ENCODE measurements at places on chromosomes 2 and 18.

DNA sequence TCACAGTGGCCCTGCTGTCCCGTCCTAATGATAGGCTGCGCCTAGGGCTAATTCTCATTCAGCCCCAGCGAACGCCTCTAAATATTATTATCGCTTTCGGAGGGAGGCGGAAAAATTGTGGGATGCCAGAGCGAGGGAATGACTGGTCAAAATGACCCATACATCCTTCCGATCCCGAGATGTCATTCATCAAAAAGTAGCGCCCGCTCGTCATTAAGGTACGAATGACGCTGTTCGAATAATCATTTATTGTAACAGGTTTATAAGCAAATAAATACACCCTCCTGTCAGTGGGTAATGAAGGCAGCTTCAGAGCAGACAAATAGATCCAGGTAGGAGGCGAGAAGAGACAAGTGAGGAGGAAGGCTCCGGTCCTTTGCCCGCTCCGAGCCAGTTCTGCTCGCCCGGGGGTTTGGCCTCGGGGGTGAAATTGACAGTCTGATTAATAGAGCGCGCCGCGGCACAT is at the start of gene EVX2:
Gene EVX2 (minus strand): TSS at position 167 of the 466 bp plus-strand sequence. CDS start 186 bp downstream, outside the sequence.
- DNase-seq = no peak

DNA sequence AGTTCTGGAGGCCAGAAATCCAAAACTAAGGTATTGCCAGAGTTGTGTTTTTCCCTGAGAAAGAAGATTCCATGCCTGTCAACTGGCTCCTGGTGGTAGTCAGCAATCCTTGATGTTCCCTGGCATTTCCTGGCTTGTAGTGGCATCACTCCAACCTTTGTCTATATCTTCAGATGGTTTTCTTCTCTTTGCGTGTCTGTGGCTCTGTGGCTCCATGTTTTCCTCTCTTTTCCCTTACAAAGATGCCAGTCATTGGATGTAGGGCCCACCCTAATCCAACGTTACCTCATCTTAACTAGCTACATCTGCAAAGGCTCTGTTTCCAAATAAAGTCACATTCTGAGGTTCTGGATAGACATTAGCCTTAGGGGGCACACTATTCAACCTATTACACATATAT is 41.8 kb downstream of the SLC14A1 start:
- DNase-seq = no peak

GRCh38 chr2:217930761-217931563 is 71.8 kb downstream of the TNS1 start:
- peak; percentile 50 for DNase-seq

- peak; percentile 41 for DNase-seq
Measured at GRCh38 chr2:201228912-201229290, 31.4 kb upstream of the CASP8 start.

- no peak for DNase-seq
Measured at GRCh38 chr2:236852100-236852976, 233.4 kb upstream of the COPS8 start.

DNA sequence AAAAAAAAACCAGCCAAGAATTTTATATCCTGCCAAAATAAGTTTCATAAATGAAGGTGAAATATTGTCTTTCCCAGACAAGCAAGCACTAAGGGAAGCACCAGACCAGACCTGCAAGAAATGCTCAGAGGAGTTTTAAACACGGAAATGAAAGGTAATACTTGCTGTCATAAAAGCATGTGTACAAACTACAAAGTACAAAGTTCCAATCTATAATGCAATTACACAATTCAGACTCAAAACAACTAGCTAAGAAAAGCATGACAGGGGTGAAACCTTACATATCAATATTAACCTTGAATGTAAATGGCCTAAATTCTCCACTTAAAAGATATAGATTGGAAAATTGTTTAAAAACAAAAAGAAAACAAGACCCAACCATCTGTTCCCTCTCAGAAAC is 45.0 kb upstream of the ASXL3 start:
- no peak for DNase-seq

- no peak for DNase-seq
Measured at GRCh38 chr2:126698376-126698775, 42.4 kb downstream of the GYPC start.

GRCh38 chr2:160379399-160379798 is 114.2 kb downstream of the RBMS1 start:
- no peak for DNase-seq

- peak; percentile 22 for DNase-seq
Measured at GRCh38 chr18:14978962-14979535, 231.1 kb downstream of the ANKRD30B start.

GRCh38 chr2:9554921-9555296 is 721 bp downstream of the ADAM17 start:
- peak; percentile 63 for DNase-seq

DNA sequence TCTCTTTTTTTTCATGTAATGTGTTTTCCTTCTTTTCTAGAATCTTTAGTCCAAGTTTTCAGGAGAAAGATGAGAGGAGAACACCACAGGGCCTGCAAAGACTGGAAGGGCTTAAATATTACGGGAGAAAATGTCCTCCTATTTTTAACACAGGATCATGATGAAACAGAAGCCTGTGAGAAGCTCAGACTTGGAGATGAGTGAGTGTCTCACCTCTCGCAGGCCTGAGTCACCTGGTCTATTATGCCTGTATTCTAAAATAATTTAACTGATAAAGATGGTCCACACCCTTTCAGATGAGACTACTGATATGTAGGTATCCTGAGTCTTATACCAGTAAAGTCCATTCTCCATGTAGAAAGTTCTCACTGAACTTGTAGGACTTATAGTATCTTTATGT is 143.2 kb downstream of the EPHA4 start:
- DNase-seq = no peak

DNA sequence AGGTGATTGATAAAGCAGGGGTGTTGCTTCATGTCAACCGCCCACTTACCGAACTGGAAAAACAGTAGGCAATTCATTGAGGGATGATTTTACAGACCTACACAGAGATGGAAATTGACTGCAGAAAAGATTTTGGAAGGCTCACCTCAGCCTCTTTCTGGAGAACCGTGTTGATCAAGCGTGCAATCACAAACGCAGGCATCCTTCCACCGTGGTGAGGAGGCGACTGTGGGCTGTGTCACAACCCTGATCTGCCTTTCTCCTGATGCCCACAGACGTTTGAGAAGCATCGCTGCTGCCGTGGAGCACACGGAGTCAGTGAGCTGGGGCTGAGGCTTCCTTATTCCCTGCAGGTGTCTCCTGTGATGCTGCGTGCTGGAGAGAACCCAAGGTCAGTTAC is 132.0 kb downstream of the TMEM18 start:
- DNase-seq = no peak

- no peak for DNase-seq
Measured at GRCh38 chr2:239008677-239009588, 161.0 kb downstream of the TWIST2 start.

- DNase-seq = no peak
Measured at GRCh38 chr2:172196768-172197431, 94.2 kb upstream of the DLX2 start.

- no peak for DNase-seq
Measured at GRCh38 chr2:220279372-220279771, 651.9 kb downstream of the SLC4A3 start.

GRCh38 chr2:226892729-226893128 is 56.9 kb downstream of the RHBDD1 start:
- DNase-seq = no peak

- no peak for DNase-seq
Measured at GRCh38 chr2:113111823-113112287, 15.5 kb upstream of the IL1RN start.

- peak; percentile 52 for DNase-seq
Measured at GRCh38 chr2:69026026-69026425, 13.0 kb downstream of the ANTXR1 start.

DNA sequence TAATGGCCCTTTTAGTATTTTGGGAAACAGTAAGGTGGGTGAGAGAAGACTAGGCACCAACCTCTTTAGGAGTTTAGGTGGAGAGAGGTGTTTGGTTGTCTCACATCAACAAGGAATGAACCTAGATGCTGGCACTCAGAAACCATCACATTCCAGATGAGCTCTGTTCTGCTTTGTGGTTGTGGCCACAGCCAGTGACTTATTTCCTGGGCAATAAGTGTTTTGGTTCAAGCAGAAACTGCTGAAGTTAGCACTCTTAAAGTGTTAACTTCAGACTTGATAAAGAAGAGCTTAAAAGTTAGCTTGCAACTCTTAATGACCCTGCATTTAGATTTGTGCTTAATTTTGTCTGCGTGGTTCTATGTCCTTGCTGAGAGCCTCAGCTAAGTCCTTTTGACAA is 929.2 kb downstream of the SLC4A3 start:
- no peak for DNase-seq

DNA sequence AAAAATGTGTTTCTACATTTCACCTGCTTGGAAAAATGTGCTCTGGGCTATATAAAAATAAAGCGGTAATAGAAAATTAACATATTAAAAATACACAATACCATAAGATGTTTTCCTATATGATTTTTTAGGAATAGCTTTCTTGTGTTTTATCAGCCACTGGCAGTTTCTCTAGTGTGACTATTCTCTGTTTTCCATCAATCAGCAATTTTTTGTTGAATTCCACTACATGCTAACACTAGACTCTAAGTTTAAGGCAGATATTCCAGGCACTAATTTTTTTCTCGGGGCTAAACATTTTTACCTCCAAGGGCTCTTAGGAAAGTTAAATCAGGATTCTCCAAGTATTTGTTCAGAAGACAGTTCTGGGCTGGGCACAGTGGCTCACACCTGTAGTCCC is 140.5 kb downstream of the SPHKAP start:
- DNase-seq = no peak

DNA sequence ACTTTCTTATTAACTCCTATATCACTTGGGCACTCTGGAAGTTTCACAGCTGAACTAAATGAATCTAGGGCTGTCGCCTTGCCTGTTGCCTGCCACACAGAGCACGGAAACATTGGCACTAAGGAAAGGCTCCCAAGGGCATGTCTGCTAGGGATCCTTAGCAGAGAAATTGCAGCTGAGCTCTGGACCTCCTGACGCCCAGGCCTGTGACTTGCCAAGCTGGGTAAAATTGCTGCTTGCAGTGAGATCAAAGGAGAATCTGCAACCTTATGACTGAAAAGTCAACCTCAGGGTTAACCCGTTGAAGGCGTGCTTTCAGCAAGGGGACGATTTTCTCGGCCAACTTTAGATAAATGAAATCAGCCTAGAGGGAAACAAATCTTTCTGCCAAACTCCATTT is 189.8 kb downstream of the NCK2 start:
- peak; percentile 70 for DNase-seq

- no peak for DNase-seq
Measured at GRCh38 chr2:109447251-109447661, 166.5 kb downstream of the SEPTIN10 start.

- DNase-seq = no peak
Measured at GRCh38 chr18:14927701-14928100, 179.7 kb downstream of the ANKRD30B start.

- DNase-seq = peak; percentile 67
Measured at GRCh38 chr2:96773922-96774321, 13.2 kb downstream of the CNNM4 start.

DNA sequence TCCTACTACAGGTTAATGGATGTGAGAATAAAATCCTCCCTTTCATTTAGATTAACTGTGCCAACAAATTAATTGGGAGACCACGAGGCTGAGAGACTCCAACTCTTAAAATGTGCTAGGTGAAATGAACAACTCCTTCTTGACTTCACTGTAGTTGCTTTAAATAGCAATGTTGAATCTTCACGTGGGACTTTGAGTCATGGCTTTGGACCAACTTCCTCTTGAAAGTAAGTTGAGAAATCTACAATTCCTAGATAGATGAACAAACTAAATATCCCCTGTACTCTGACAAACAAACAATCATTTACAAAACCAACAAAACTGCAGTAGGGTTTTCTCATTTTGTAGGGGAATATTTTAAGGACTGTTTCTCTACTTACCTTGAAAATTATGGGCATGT is 291.9 kb upstream of the SPRED2 start:
- no peak for DNase-seq

- no peak for DNase-seq
Measured at GRCh38 chr2:210862283-210863065, 306.1 kb downstream of the CPS1 start.

GRCh38 chr2:201618744-201619662 is 24.3 kb downstream of the TMEM237 start:
- DNase-seq = no peak

- no peak for DNase-seq
Measured at GRCh38 chr2:190965580-190966222, 48.3 kb downstream of the STAT1 start.

DNA sequence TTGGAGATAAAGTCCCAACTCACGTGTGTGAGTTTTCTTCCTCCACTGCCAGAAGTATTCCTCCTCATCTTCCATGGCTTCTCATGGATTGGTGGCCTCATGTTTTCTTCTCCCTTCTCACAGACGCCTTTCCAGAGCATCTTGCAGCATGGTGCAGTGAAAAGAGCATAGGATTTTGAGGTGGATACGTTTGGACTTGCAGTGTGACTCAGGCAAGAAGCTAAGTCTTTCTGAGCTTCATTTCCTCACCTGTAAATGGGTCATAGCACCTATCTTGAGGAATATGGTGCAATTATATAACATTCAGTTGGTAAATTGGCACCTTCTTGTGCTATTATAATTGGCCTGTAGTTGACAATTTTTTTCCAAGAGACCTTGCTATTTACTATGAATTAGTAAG is 247.6 kb downstream of the RDH14 start:
- DNase-seq = no peak

GRCh38 chr2:222572264-222572721 is 83.6 kb downstream of the FARSB start:
- DNase-seq = no peak

DNA sequence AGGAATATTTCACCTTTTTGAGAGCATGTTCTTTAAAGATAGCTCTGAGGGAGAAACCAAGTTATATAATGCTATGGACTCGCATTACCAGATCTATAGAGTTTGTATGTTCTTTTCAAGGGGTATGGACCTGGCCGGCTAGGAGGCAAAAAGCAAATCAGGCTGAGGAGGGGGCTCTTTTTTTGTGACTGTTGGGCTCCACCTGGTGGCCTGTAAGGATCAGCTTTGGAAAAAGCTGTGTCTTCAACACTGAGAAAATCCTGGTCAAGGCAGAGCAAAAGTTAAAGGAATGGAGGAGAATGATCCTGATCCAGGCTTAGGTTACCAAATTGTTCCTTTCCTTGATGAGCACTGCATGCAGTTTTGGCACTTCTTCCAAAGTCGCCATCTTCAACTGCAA is 180.5 kb downstream of the DIS3L2 start:
- peak; percentile 46 for DNase-seq

GRCh38 chr18:42025974-42026625 is 71.1 kb downstream of the PIK3C3 start:
- DNase-seq = no peak

DNA sequence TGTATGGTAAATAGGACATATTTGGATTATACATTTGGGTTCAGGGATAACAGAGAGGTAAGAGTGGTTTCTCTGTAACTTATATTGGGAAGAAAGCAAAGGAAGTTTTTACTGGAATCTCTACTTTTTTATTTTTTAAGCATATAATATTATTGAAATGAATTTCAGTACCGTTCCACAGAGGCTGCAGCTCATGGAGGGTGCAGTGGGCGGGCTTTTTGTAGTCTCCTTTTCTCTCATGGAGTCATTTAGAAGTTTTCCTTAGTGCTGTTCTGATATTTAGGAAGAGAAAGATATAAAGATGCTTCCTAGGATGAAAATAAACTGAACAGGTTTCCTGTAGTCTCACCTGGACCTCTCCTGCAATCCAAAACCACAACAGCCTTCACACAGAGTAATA is 1153.3 kb upstream of the TMEFF2 start:
- no peak for DNase-seq
